Activated B cell treated with CpG ODN at 0.5 μM for 24 hours (primary cell): ENCODE measurements at places on chromosomes 2 and 18. TPM values are rescaled to one million over a fixed set of nuclear protein-coding genes. Genes with fewer than 3 reads are reported as not detected.

ANKRD30BL gene
- total RNA-seq, result not detected in 2 replicates

NFE2L2 gene
- 79.1 and 89.3 TPM in 2 replicates for total RNA-seq

TXNDC2 gene
- total RNA-seq, result 0.13 and 0.54 TPM in 2 replicates

SOWAHC gene
- total RNA-seq, result not detected in 2 replicates

ASB18 gene
- not detected in 2 replicates for total RNA-seq

GRCh38 chr2:64391940-64392339, 62.0 kb upstream of the LGALSL start:
- H3K27ac ChIP-seq, result no peak overlapping the region
- H3K36me3 ChIP-seq, result peaks cover 5% of the 10 kb centered on the region
- no peak overlapping the region for H3K4me3 ChIP-seq
- no peaks in the 10 kb centered on the region for H3K4me1 ChIP-seq
- no peaks in the 10 kb centered on the region for H3K27me3 ChIP-seq

DNA sequence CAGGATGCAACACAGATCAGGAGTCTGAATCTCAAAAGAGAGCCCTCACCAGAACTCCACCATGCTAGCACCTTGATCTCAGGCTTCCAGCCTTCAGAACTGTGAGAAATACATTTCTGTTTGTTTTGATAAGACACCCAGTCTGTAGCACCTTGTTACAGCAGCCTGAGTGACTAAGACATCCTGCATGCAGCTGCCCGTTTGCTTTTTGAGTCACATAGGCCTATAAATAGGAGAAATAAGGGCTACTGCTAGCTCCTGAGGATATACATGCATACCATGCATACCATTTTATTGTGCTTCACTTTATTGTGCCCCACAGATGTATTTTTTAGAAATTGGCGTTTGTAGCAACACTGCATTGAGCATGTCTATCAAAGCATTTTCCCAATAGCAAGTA, 337.8 kb downstream of the CDH2 start:
- H3K4me3 ChIP-seq, result no peak overlapping the region
- H3K36me3 ChIP-seq, result no peaks in the 10 kb centered on the region
- no peaks in the 10 kb centered on the region for H3K27me3 ChIP-seq
- DNase-seq, result no peak
- H3K27ac ChIP-seq, result no peak overlapping the region
- no peaks in the 10 kb centered on the region for H3K4me1 ChIP-seq

DNA sequence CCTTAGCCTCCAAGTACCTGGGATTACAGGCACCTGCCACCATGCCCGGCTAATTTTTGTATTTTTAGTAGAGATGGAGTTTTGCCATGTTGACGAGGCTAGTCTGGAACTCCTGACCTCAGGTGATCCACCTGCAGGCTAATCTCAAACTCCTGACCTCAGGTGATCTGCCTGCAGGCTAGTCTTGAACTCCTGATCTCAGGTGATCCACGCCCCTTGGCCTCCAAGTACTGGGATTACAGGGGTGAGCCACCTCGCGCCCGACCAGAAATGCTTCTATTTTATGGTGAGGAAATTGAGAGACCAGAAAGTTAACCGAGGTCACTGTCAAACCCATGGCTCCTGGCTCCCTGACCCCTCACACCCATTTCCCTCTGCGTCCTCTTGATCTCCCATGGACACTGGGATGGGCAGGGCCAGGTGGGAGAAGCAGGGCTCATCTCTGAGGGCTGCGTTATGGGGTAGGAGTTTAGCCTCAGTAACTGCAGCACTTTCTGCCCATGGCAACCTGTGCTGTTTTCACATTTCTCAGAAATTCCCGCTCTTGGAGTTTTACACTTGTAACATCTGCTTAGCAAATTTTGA, 210.0 kb downstream of the AGAP1 start:
- H3K4me1 ChIP-seq, result no peaks in the 10 kb centered on the region
- no peaks in the 10 kb centered on the region for H3K27me3 ChIP-seq
- H3K27ac ChIP-seq, result no peak overlapping the region
- H3K4me3 ChIP-seq, result no peak overlapping the region
- no peak for DNase-seq

DNA sequence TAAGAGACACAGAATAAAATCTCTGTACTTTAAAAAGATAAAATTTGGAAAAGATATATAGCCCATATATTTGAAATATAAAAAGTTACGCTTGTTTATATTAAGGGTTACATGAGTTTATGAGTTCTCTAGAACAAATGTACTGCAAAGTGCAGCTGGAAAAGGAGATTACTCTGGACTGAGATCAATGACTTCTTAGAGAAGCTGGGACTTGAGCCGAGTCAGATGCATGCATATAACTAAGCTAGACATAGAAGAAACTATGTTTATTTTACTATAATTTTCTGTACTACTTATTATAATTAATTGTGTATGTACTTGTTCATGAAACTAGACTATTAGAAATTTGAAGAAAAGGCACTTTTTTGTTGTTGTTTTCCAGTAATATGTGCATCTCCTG, 170.3 kb upstream of the NXPH2 start:
- H3K27ac ChIP-seq, result no peak overlapping the region
- no peak for DNase-seq
- no peak overlapping the region for H3K4me3 ChIP-seq
- H3K36me3 ChIP-seq, result no peaks in the 10 kb centered on the region
- H3K27me3 ChIP-seq, result no peaks in the 10 kb centered on the region

- DNase-seq, result peak; percentile 28
- peaks cover 12% of the 10 kb centered on the region for H3K4me1 ChIP-seq
- no peak within 1 kb of the TSS for H3K27ac ChIP-seq
- peaks cover 67% of the 10 kb centered on the region for H3K27me3 ChIP-seq
- H3K4me3 ChIP-seq, result peak within 1 kb of the TSS; percentile 81
These were observed at the start of gene CYS1 for GRCh38 chr2:10079870-10080535. Gene CYS1, minus strand, starts transcription at chr2:10080411. Its CDS starts 188 bp downstream, at chr2:10080223.
